ENCODE measurements at places on chromosomes 16 and 17. TPM values are rescaled to one million over a fixed set of nuclear protein-coding genes. Genes with fewer than 3 reads are reported as not detected.

DNA sequence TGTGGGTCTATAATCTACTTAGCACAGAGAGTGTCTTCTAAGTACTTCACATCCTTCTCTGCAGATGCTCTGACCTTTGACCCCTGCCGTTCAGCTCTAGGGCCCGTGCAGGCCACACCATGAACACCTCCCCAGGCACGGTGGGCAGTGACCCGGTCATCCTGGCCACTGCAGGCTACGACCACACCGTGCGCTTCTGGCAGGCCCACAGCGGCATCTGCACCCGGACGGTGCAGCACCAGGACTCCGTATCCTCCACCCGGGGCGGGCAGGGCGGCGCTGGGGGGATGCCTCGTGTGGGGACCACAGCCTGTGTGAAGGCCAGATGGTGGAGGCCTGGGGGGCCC, 686 bp downstream of the MLST8 start:
- DNase-seq: no peak

DNA sequence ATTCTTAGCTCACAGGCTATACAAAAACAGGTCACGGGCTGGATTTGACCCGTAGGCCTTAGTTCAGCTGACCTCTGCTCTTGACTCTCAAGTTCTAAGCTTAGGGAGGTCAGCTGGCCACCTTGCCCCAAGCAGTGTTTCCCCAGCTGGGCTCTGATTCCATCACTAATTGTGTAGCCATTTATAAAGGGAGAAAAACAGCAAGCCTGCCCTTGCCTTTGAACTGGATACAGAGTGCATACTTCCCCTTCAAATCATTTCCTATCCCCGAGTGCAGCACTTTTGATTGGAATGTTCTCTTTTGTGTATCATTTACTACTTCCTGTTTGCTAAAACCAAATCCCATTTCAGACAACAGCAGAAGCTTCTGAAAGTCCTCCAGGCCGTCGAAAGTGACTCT, 153.6 kb downstream of the KATNIP start:
- no peak for DNase-seq

GRCh38 chr17:43393944-43394482, 4.8 kb upstream of the ARL4D start:
- peak; percentile 82 for DNase-seq

- DNase-seq: peak; percentile 28
Observed at GRCh38 chr16:81696961-81697615, 82.0 kb upstream of the PLCG2 start.

DNA sequence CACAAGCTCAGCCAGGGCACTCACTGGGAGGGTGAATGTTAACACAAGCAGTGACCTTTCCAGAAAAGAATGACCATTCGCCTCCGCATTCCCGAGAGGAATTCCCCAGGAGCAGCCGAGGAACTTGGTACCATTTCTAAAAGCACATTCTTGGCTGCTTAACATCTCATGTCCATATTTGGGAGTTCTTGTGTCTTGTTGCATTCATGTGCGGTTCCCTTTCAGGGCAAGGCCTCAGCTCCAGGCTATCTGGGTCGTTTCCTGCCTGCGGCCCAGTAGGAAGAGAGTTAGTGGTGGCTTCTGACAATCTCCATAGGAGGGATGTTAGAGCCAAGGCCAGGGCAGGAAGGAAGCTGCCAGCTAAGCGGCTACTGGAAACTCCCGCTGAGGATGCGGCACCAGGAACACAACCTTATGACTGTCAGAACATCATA, 27.8 kb upstream of the MEAK7 start:
- no peak for DNase-seq

DNA sequence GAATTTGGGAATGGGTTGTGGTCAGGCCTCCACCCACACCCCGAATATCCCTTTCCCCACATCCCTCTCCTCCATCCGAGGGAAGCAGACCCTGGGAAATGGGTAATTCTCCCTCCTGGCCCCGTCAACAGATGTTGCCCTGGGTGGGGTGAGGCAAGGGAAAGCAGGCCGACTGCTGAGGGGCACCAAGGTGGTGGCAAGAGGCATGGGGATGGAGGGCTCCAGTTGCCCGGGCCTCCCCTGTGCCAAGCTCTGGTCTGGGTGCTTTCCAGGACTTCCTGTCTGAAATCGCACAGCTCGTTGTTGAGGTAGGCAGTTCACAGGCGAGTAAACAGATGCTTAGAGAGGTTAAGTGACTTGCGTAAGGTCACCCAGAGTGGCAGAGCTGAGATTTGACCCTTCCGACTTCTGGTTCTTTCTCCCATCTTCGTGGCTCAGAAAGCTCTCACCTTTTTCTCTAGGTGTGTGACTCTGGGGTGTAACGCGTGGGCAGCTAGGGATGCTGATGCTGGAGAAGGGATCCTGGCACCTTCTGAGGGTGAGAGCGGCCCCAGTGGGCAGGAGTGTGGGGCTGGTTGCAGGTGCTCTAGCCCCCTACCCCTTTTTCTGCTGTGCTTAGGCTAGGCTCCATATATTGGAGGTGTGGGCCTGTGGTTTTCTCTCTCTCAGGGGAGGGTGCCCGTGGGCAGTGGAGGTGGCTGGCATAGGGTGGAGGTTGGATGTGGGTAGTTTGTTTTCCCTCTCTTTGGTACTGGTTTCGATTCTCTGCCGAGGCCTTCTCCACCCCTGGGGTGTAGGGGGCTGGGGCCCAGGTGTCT, 17.2 kb downstream of the RARA start:
- peak; percentile 90 for DNase-seq

DNA sequence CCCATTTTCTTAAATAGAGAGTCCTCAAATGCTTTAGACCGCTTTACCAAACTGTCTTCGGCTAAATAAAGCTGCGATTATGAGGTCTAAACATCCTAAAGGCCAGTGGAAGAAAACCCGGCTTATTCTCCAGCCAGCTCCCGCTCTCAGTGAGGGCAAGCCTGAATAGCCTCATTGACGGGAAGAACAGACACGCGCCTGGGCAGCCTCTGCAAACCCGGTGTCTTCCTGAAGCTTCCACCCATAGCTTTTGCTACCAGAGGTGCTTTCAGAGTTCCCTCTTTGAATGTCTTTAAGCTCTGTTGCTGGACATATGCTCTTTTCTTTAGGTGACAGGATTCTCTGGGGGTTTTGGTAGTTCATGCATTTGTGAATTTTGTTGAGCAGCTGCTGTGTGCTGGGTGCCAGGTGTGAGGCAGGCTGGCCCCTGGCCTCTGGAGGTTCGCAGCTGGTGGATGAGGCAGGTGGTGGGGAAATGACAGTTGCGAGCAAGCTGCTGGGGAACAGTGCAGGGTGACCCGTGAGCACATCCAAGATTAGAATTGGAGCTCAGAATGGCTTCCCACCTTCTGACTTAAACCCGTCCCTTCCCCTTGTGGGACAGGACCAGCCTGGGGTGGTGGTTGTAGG, 44.7 kb downstream of the CRISPLD2 start:
- no peak for DNase-seq

DNA sequence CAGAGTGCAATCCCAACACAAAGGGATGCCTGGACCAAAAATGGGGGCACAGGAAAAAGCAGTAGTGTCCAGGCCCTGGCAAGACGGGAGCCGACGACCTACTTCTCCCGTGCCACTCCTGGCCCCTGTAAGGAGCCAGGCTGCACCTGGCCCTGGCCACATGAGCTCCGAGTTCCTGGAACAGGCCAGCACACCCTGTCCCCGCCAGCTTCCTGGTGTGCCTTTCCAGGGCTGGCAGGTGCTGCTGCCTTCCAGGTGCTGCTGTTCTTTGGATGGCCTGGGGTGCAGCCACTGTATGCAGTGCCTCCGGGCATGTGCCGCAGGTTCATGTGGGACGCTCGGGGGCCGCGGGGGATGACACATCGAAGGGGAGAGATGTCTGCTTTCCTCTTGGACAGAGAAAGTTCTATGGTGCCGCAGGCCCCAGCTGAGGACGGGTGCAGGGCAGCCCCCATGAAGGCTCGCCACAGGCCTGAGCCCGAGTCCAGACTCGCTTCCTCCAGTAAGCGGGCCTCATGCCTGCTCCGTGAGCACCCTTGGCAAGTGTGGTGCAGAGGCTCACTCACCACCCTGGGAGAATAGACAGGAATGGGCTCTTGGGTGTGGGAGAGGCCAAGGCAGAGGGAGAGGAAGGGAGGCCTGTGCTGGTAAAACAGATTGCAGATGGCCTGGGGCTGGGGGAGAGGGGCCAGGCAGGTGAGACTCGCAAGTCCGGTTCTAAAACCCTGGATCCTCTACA, 54.7 kb upstream of the FASN start:
- no peak for DNase-seq

The C17orf78 gene
- polyA plus RNA-seq: not detected

The ZG16 gene
- not detected for polyA plus RNA-seq
